ENCODE measurements at places on chromosomes 1 and 21.

- DNase-seq = peak; percentile 23
Observed at GRCh38 chr1:16998589-16998988, 13.1 kb downstream of the ATP13A2 start.

GRCh38 chr1:22917989-22918388 lies 54.7 kb downstream of the LACTBL1 start:
- DNase-seq = no peak

DNA sequence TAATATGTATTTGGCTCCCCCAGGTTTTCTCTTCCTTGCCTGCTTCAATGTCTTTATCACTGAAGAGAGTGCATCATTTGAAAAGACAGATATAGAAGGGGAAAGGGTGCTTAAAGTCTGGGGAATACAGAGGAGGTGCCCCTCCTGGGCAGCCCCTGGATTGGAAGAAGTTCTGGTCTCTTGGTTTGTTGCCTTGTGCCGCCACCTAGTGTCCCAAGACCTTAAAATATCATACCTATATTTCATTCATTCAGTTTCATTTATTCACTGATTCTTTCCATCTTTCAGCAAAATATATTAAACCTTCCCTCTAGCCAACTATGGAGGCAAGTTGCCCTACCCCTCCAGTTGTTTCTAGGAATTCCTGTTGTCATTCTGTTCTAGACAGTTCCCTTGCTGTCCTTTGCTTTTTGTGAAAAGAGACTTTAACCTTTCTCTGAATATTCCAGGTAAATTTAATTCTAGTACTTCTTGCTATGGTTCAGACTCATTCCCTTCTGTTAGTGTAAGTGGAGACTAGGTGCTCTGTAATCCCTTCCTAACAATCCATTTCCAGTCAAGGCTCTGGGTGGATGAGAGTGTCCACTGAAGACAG lies 56.1 kb downstream of the MEF2D start:
- no peak for DNase-seq

- DNase-seq = no peak
Observed at GRCh38 chr1:177897998-177898654, 71.7 kb downstream of the SEC16B start.

DNA sequence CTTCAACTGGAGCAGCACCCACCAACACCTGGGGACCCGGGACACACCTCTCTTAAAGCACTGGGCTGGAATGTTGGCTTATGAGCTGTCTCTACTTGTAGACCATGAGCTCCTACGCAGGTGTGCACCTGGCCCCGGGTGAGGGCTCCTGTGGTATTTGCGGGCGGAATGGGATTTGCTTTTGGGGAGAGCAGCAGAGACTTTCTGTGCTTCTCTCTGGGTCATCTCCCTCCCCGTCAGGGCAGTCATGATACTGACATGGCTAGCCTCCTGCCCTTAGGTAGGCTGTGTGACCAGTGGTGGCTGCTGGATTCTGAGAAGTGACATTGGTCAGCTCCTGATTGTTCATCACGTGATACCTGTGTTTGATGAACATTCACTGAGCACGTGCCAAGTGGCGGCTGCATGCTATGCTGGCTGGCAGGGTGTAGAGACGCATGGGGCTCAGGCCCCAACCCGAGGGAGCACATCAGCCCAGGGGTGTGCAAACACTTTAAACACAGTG lies 9.0 kb upstream of the ZBTB21 start:
- no peak for DNase-seq

DNA sequence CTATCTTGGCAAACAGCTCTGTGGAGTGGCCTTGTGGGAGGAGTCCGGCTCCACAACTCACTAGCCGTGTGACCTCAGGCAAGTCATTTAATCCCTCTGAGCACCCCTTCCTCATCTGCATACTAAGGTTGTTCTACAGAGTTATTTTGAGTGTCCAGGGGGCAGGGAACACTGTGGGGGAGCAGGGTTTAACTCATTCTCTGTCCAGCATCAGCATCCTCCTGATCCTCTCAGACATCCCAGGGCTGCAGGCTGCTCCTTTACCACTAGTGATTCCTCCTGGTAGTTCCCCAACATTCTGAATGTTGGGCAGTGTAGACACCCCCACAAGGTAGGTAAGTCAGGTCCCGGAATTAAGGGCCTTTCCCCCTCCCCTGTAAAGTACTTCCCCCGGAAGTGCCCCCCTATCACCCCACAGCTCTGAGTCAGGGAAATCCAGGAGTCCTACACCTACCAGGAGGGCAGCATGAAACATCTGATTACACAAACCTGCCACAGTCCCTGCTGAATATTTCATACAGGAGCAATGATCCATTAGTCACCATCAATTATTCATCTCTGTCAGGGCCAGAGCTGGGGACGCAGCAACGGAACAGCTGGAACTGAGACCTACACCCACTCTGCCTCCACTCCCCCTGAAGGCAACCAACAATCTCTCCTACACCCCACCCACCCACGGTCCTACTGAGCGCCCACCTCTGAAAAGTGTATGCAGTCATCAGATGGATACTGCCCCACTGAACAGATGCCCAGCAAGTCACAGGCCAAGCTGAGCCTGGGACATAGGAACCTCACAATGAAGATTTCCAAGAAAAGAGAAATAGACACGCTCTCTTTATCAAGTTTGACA lies 20.5 kb downstream of the SYT2 start:
- DNase-seq = no peak

- no peak for DNase-seq
Observed at GRCh38 chr1:5645929-5646328, 346.3 kb downstream of the NPHP4 start.

DNA sequence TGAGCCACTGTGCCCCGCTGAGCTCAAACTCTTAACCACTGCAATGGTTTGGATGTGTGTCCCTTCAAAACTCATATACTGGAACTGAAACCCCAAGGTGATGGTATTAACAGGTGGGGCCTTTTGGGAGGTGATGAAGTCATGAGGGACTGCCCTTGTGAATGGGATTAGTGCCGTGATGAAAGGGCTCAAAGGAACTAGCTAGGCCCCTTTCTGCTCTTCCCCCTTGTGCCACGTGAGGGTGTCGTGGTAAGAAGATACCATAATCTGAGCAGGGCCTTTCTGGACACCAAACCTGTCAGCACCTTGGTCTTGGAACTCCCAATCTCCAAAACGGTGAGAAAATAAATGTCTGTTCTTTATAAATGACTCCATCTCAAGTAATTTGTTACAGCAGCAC lies 45.5 kb upstream of the SPOCD1 start:
- no peak for DNase-seq

GRCh38 chr21:39313042-39313570 lies 326 bp downstream of the BRWD1 start:
- DNase-seq = no peak

DNA sequence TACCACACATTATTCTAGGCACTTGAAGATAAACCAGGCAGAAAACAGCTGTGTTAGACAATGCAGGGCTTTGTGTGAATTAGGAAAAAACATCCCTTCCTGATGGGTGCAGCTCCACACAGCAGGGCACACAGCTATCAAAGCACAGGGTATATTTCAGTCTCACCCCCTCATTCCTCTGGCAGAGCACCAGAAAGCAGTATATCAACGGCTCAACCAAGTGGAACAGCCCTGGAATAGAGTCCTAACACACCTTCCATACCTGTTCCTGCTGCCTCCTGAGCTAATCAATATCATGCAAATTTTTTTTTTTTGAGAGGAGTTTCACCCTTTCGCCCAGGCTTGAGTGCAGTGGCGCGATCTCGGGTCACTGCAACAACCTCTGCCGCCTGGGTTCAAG lies 32.1 kb downstream of the LYST start:
- no peak for DNase-seq

DNA sequence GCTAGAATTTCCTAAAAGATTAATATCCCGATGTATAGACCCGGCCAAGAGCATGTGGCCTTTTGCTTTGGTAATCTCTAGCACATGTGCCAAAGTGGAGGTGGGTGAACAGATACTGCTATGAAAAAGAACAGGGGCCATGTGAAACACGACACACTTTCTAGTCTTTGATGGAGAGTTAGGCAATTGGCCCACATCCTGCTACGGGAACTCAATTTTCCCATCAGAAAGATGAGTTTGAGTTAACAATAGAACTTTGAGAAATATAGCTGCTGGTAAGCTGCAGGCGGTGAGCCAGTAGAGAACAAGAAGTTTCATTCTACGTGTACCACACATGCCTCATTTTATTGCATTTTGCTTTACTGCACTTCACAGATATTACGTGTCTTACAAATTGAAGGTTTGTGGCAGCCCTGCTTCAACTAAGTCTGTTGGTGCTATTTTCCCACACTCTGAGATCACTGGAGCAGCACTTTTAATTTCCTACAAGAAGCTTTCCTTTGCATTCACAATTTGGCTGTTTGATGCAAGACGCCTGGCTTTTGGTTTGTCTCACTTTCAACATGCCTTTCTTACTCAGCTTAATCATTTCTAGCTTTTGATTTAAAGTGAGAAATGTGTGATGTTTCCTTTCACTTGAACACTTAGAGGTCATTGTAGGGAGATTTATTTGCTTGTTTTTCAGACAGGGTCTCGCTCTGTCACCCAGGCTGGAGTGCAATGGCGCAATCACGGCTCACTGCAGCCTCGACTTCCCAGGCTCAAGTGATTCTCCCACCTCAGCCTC lies 46.3 kb downstream of the HTR6 start:
- DNase-seq = no peak

GRCh38 chr1:203219171-203219570 lies 10.3 kb downstream of the CHIT1 start:
- no peak for DNase-seq

- no peak for DNase-seq
Observed at GRCh38 chr1:24102961-24103360, 9.0 kb downstream of the MYOM3 start.

DNA sequence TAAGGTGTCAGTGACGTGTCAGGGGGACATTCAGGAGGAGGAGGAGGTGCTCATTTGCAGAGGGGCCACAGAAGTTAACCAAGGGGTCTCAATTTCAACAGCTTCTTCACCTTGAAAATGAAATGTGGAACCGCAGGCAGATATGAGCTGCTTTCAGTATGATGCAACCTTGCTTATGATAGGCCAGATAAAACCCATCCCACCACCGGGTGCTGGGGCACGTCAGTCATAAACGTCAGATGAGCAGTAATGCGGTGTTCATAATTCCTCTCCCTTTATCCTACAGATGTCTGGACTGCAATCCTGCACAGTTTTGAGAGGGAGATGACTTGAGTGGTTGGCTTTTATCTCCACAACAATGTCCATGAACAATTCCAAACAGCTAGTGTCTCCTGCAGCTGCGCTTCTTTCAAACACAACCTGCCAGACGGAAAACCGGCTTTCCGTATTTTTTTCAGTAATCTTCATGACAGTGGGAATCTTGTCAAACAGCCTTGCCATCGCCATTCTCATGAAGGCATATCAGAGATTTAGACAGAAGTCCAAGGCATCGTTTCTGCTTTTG lies 1.7 kb downstream of the PTGFR start:
- DNase-seq = peak; percentile 53

GRCh38 chr1:218409946-218410510 lies 64.9 kb downstream of the TGFB2 start:
- peak; percentile 76 for DNase-seq

- no peak for DNase-seq
Observed at GRCh38 chr1:232306269-232306961, 323.5 kb downstream of the SIPA1L2 start.

- no peak for DNase-seq
Observed at GRCh38 chr1:17949511-17949910, 158.1 kb upstream of the IGSF21 start.

DNA sequence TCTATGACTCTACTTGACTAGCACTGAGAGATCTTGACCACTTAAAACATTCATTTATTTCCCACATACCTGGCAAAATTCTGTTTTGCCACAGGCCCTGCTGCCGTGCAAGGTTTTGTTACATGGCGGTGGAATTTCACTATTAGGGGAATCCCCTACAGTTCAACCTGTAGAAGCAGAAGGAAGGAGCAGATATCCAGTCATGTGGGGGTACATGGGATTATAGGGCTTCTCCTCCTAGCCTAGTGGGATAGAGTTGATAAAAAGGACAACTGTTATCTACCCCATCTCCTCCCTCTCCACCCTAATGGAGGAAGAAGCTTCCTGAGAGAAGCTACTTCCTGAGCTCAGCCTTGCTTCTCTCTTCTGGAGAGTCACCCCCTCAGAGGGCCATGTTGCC lies 17.7 kb upstream of the PROK1 start:
- DNase-seq = no peak

- no peak for DNase-seq
Observed at GRCh38 chr1:56291374-56291919, 287.9 kb downstream of the PLPP3 start.

- peak; percentile 95 for DNase-seq
Observed at GRCh38 chr1:178060789-178061556, 32.9 kb upstream of the RASAL2 start.

- no peak for DNase-seq
Observed at GRCh38 chr1:53601031-53601745, 137.8 kb downstream of the GLIS1 start.

- no peak for DNase-seq
Observed at GRCh38 chr21:44684077-44684476, 2.1 kb upstream of the KRTAP12-1 start.

GRCh38 chr1:97989094-97989680 lies 68.4 kb upstream of the DPYD start:
- peak; percentile 25 for DNase-seq

- peak; percentile 90 for DNase-seq
Observed at GRCh38 chr1:172143384-172144055, 277.0 kb upstream of the C1orf105 start.

DNA sequence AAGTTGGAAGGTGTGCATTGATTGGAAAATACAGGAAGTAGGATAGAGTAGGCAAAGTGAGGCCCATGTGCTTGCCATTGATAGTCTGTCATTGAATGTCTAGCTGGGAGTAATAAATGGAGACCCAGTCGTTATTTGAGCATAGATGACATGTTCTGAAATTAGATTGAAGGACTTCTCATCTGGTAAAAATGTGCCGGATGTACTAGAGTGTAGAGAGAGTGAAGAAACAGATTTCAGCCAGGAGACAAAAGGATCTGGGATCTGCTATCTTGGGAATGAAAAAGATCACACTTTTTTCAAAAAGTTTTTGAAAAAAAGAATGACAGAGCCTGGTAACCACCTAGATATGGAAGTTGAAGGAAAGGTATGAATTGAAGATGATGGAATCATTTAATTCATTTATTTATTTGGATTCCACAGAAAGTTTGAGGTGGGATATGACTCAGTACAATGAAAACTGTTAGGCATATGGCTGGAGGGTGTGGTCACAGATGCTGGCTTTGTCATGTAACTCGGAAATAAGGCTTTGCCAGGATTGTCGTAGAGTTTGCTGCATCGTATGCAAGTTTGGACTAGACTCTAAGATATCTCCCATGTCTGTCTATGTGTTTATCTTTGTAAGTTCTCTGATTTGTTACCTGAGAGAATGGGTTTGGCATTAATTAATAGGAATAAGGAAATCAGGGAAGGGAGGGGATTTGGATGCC lies 137.1 kb downstream of the PBX1 start:
- DNase-seq = peak; percentile 40

- DNase-seq = no peak
Observed at GRCh38 chr1:1841575-1841995, 49.3 kb downstream of the GNB1 start.

GRCh38 chr1:63887809-63888208 lies 114.0 kb downstream of the ROR1 start:
- DNase-seq = no peak
